ENCODE measurements at places on chromosomes 6 and 20.

DNA sequence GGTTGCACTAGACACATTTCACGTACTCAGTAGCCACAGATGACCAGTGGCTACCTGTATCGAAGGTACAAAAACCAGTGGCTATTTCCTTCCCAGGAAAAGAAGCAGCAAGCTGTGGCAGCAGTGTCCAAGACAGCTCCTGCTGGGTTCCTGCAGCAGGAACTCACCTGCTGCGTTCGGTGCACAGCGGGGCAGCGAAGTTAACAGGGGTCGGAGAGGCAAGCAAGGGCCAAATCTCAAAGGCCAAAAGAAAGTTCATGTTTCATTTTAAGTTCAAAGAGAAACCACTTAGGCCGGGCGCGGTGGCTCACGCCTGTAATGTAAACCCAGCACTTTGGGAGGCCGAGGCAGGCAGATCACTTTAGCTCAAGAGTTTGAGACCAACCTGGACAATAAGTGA is 26.9 kb downstream of the ASIP start:
- no peak for DNase-seq

DNA sequence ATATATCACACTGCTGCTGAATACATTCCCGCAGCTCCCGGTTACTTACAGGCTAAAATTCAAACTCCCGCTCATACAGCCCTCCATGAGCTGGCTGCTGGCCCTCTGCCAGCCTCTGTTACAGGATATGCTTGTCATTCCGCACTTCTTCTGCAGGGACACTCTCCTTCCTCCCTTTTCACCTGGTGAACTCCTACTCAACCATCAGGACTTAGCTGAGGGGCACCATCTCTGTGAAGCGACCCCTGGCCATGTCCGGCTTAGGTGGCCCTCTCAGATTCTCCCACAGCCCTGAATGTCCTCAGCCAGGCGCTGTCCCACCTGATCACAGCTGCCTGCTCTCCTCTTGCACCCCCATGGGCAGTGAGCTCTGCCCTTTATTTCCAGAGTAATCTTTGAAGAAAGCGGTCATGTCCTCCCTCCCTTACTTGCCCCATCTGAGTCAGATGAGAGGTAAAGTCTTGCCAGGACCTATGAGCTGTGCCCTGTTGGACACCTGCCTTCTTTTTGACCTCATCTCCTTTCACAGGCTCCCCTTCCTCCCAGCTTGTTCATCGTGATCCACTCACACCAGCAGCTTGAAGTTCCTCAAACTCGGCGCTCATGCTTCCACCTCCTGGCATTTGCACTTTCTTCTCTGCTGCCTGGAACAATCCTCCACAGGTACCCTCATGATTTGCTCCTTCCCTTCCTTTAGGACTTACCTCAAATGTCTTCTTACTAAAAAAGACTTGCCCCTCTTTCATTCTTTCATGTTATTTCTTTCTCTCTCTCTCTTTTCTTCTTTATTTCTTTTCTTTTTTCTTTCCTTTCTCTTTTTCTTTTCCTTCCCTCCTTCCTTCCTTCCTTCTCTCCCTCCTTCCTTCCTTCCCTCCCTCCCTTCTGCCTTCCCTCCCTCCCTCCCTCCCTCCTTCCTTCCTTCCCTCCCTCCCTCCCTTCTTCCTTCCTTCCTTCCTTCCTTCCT is 5.6 kb downstream of the CYP24A1 start:
- DNase-seq: no peak

GRCh38 chr6:165998072-165998471 is 169.6 kb downstream of the TBXT start:
- DNase-seq: no peak

GRCh38 chr6:67766057-67766456 is 869.0 kb upstream of the ADGRB3 start:
- no peak for DNase-seq

DNA sequence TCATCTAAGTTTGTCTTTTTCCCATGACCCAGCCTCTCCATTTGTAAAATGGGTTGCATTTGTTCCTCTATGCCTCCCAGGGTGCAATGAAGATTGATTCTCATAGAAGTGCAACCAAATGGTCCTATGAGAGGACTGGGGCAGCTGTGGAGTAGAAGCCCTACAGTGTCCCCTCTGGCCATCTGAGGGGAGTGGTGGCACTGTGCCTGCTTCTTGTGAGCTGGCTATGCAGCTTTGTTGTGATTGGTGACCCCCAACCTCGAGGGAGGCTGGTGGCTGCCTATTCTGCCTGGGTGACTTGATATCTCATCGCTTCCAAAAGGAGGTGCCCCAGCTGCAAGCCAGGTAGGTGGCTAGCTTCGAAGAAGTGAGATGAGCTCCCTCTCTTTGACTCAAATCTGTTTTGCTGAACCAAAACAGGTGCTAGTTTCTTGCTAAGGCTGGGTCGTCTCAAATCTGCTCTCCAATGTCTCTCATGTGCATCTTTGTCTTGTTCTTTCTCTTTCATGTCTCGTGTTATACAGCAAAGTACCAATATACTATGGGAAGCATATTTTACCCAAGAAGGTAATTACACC is 33.9 kb downstream of the TXLNB start:
- DNase-seq: no peak

DNA sequence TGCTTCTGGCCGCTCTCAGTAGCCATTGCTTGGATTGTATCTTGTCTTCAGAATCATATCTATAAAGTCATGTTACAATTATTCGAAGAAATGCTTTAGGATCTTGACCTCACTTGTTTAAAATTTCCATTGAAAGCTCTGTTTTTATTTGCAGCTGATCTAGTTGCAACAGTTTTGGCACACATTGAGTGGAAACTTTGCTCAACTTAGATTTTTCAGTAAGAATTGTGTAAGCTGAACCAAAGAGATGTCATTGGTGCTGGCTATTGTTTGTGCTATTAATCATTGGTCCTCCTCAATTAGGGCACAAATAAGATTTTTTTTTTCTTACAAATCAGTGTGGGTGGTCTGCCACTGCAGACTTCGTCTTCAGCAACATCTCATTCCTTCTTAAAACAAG is 649.2 kb downstream of the MMUT start:
- DNase-seq: no peak

- no peak for DNase-seq
Measured at GRCh38 chr6:153673225-153673624, 365.8 kb upstream of the OPRM1 start.

- no peak for DNase-seq
Measured at GRCh38 chr6:36277946-36278470, 8.1 kb downstream of the PNPLA1 start.

DNA sequence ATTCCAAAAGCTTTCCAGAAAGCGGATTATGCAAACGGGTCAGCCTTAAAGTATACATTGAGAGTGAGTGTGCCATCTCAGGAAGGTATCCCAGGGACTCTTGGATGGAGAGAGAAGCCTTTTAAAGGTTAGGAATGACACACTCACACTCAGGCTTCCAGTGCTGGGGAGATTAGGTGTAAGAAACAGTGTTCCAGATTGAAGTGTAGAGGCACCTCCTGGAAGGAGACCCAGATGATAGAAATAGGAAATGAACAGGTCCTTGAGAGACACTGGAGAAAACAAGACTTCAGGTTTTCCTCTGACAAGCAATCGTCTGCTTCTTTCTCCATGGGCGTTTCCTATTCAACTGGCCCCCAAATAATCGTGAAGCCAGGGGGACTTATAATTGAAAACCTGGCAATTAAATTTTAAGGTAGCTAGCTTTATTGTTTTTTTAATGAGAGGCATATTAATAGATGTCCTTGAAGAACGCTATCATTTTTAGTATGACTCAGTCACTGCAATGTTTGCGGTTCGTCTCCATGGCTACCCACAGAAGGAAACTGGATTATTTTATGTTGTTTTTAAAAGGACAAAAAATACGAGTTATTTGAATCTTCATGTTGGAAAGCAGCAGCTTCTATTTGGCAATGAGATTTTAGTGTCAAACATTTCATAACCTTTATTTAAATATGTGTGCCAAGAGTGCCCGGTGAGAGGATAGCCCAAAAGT is 85.3 kb downstream of the TRMT6 start:
- DNase-seq: no peak

- no peak for DNase-seq
Measured at GRCh38 chr6:145736661-145737144, 1.4 kb upstream of the EPM2A start.

DNA sequence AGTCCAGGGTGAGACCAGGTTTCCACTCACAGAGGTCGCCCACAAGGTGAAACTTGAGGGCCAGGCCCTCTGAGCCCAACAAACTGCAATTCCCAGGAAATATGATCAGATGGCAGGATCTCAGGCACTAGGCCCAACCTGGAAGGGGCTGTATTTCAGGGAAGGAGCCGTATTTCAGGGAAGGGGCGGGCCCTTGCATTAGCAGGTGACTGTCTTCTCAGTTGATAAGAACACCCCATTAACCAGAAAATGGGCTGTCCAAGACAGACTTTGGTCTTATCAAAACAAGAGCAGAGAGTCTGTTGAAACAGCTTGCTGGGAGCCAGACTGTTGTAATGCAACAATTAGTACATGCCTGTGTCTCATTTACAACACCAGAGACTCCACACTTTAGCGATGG is 10.9 kb upstream of the BNIP5 start:
- DNase-seq: no peak

DNA sequence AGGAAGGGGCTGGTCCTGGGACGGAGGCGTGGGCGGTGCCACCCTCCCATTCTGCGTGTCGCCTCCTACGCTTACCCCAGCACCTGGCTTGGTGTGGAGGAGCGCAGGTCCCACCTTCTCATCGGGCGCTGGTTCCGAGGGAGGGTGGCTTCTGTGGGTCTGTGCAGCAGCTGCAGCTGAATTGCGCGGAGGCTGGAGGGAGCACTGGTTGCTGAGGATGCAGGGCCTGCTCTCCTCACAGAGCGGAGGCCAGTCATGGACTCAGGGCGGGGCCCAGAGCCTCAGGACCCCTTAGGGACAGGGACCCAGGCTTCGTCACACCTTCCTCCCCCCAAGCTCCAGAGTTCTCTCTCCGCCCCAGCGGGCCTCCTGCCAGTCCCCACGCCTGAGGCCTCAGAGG is 127.8 kb upstream of the MAP3K4 start:
- no peak for DNase-seq

- peak; percentile 65 for DNase-seq
Measured at GRCh38 chr6:40587240-40588069, at the start of gene LRFN2. Gene LRFN2 (minus strand): TSS chr6:40587364.

- no peak for DNase-seq
Measured at GRCh38 chr20:32501709-32502108, 83.4 kb downstream of the NOL4L start.

GRCh38 chr20:20215976-20216727 is 151.8 kb upstream of the INSM1 start:
- no peak for DNase-seq

DNA sequence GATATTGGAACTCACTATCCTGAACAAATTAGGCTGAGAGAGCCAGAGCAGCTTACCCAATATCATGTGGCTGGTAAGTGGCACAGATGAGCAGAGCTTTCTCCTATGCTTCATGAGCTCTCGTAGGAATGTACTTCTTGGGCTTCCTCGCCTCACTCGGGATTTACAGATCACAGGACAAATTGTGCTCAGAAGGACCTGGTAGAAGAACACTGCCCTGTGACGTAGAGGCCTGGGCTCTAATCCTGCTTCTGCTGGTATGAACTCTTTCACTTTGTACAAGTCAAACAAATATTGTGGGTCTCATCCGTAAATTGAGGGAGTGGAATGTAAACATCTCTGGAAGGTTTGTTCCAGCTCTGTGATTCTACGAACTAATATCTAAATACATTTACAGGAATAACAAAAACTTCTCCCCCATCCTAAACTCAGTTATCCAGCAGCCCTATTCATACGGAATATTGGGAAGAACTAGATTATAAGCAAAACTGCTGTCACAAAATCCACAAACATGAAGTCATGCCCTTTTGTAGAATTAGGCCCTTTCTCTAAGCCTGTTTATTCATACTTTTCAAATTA is 187.6 kb downstream of the CLIC5 start:
- DNase-seq: no peak

GRCh38 chr6:98669371-98669770 is 165.0 kb upstream of the POU3F2 start:
- no peak for DNase-seq

DNA sequence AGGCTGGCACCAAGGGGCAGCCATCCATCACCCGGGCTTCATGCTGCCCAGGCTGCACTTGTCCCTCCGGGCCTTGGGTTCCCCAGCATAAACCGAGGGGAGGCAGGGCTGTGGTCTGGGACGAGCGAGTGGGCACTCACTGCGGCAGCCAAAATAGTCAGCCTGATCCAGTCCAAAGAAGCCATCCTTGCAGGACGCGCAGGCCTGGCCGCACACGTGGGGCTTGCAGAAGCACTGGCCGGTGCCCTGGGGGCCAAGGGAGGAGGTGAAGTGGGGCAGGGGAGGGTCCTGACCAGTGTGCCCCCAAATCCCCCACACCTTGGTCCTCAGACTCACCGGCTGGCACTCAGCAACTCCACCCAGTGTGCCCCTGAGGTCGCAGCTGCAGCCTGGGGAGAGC is 32.1 kb downstream of the ADRM1 start:
- no peak for DNase-seq

- no peak for DNase-seq
Measured at GRCh38 chr20:64146301-64146935, 17.8 kb upstream of the MYT1 start.

GRCh38 chr6:75149240-75149639 is 56.6 kb downstream of the COL12A1 start:
- DNase-seq: no peak

- DNase-seq: no peak
Measured at GRCh38 chr6:143245656-143246055, 185.0 kb downstream of the AIG1 start.

DNA sequence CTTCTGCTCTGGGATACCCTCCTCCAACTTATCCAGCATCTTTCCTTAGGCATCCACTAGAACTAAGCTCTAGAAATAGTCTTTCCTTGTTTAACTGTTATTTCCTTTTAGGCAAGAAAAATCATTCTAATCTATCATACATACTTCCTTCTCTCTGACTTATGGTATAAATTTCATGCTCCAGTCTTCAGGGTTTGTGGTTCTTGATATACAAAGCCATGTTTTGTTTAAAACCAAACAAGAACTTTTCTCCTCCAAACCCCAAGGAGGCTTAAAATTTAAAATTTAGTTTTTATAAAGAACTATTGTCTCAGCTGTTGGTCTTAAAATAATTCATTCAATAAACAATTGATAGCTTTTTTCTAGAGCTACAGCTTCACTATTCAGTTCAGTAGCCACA is 77.2 kb downstream of the CD164 start:
- DNase-seq: no peak

DNA sequence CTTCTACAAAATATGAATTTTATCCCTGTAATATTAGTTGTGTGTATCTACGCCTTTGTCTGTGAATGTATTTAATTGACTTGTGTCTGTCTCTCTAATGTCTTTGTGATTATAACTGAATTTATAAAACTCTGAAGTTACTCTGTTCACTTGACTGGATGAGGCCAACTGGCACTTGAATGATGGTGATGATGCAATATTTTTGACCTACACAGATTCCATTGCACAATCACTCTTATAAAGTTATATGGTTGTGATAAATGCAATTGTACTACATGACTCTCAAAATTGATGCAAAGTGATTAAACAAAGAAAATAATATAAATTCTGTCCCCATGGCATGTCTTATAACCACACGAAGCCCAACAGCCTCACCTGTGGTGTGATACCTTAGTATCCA is 287.3 kb upstream of the PLN start:
- DNase-seq: no peak

GRCh38 chr6:85464722-85465150 is 14.9 kb downstream of the NT5E start:
- no peak for DNase-seq

- no peak for DNase-seq
Measured at GRCh38 chr6:96721227-96721626, 116.0 kb downstream of the GPR63 start.

Measured in stimulated activated CD4-positive, alpha-beta T cell treated with anti-CD3 and anti-CD28 coated beads, Interleukin-12 subunit alpha, Interleukin-12 subunit beta, amount 100 ng/mL, for 4 hours (primary cell).